ENCODE measurements at places on chromosomes 1 and 21. TPM values are rescaled to one million over a fixed set of nuclear protein-coding genes. Genes with fewer than 3 reads are reported as not detected.

- DNase-seq, result no peak
Measured at GRCh38 chr1:169601096-169601881, 15.0 kb upstream of the F5 start.

GRCh38 chr1:164707868-164708331 lies 148.9 kb downstream of the PBX1 start:
- DNase-seq, result no peak

FCER1A gene
- total RNA-seq, result not detected

MAN1C1 gene
- total RNA-seq, result 22.6 TPM

SPRR2B gene
- not detected for total RNA-seq

- DNase-seq, result no peak
Measured at GRCh38 chr1:67382292-67382691, 47.9 kb downstream of the SERBP1 start.

KCNA3 gene
- total RNA-seq, result 2.8 TPM

DNA sequence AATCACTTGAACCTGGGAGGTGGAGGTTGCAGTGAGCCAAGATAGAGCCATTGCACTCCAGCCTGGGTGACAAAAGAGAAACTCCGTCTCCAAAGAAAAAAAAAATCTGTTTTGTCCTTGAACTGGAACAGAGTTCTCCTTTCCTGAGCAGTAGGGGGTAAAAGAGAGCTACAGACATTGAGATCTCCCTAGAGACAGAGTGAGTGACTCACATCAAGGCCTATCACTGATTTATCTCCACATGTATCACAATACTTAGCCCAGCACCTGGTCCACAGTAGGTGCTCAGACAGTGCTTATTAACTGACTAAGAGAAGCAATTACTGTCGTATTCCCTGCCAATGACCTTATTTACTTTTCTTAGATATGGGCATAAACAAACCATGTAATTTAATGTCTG lies 354.1 kb upstream of the C1orf87 start:
- DNase-seq, result no peak

GRCh38 chr1:225580238-225581099 lies 72.5 kb downstream of the ENAH start:
- DNase-seq, result no peak

CFHR4 gene
- not detected for total RNA-seq

ATAD3C gene
- 0.41 TPM for total RNA-seq

- DNase-seq, result peak; percentile 83
Measured at GRCh38 chr1:178501705-178502329, 5.1 kb upstream of the CLEC20A start.

DNA sequence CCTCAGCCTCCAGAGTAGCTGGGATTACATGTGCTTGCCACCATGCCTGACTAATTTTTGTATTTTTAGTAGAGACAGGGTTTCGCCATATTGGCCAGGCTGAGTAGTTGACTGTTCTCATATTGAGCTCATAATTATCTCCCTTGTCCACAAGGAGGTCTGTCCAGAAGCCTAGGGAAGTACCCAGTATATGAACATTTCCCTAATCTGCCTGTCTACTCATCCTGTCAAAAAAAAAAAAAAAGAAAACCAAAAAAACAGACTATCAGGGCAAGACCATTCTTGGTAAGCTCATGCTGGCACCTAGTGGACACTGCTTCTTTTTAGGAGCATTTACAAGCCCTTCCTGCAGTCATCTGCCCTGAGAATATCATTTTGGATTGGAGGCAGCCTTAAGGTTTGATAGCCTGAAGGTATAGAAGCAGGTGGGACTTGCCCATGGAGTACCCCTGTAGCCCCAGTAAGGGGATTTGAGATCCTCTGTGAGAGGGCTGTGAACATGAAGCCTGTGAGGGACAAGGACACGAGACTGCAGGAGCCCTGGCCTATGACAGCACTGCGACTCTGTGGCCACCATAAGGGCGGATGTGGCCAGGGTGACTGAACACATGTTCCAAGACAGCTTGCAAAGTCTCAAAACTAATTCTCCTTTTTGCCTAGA lies 10.8 kb upstream of the DUSP12 start:
- no peak for DNase-seq

DNA sequence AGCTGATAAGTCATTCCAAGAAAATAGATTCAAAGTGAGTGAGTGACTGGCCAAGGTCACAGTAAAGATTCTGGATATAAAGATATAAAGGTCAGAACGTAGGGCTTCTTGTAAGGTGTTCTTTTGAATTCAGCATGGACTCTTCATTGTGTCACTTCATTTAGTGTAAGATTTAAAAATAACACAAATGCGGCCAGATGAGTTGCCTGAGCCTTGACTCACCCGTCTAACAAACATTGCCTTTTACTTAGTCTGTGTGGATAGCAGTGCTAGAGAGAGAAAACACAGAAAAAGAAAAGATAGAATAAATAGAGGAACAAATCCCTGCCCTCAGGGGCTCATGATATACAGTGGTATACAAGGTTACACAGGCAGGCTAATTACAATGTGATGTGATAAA lies 223.4 kb downstream of the PLPP3 start:
- DNase-seq, result no peak

DNA sequence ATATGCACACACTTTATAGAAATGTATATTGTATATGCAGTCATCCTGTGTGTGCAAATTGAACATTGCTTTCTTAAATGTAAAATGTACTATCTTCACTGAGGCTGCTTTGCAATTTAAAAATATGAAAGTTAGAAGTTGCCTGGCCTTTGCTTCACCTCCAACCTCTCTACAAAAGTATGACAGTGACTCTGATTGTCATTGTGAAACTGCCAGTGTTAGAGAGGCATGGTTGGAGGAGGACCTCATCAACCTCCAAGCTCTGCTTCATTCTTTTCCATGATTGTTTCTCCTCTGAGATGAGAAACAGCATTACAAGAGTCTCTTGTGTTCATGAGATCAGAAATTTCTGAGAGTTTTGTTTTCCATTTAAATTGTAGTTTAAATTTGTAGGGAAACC lies 185.5 kb downstream of the ZC3H11B start:
- DNase-seq, result no peak

PADI3 gene
- not detected for total RNA-seq

WNT3A gene
- not detected for total RNA-seq

MPZ gene
- 51.3 TPM for total RNA-seq

- no peak for DNase-seq
Measured at GRCh38 chr1:205633421-205633976, 1.7 kb upstream of the ELK4 start.

GRCh38 chr1:25520446-25521061 lies 22.9 kb upstream of the LDLRAP1 start:
- DNase-seq, result peak; percentile 60

JAM2 gene
- total RNA-seq, result 29.7 TPM

- no peak for DNase-seq
Measured at GRCh38 chr1:71835442-71835813, 446.9 kb downstream of the NEGR1 start.

LAPTM5 gene
- total RNA-seq, result 1.5 TPM

PCBP3 gene
- 5.6 TPM for total RNA-seq

GRCh38 chr1:93758842-93759515 lies 77.3 kb upstream of the BCAR3 start:
- no peak for DNase-seq

GRCh38 chr1:176854121-176854520 lies 310.4 kb downstream of the ASTN1 start:
- no peak for DNase-seq

GRCh38 chr1:179867493-179868330 lies 9.9 kb downstream of the TOR1AIP2 start:
- peak; percentile 53 for DNase-seq

S100A14 gene
- not detected for total RNA-seq

LCE3D gene
- total RNA-seq, result not detected

- no peak for DNase-seq
Measured at GRCh38 chr1:53339736-53340635, 12.1 kb upstream of the LRP8 start.

RORC gene
- not detected for total RNA-seq

- no peak for DNase-seq
Measured at GRCh38 chr1:54370287-54370989, 35.8 kb downstream of the SSBP3 start.

FNDC10 gene
- 14.3 TPM for total RNA-seq

GRCh38 chr1:236011641-236012040 lies 53.2 kb downstream of the NID1 start:
- no peak for DNase-seq

- DNase-seq, result no peak
Measured at GRCh38 chr1:166882893-166883292, 6.8 kb upstream of the TADA1 start.

- no peak for DNase-seq
Measured at GRCh38 chr1:30823627-30823968, 66.0 kb upstream of the LAPTM5 start.

DNA sequence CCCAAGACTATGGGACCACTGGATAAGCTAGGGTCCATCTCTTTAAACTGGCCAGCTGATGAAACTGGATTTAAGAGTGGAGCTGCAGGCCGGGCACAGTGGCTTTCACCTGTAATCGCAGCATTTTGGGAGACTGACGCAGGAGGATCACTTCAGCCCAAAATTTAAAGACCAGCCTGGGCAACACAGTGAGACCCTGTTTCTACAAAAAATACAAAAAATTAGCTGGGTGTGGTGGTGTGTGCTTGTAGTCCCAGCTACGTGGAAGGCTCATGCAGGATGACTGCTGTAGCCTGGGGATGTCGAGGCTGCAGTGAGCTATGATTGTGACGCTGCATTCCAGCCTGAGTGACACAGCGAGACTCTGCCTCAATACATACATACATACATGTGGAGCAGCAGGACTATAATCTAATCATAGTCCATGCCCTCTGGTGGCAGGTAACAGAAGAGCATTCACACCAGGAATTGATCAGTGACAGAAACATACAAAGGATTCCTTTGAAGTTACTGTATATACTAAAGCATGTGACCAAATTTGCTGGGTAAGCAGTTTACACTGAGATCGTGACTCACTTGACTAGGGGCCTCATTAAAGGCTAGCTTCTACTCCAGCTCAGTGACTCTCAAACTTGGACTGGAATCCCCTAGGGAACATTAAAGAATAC lies 101.5 kb upstream of the SLFNL1 start:
- peak; percentile 4 for DNase-seq

DNA sequence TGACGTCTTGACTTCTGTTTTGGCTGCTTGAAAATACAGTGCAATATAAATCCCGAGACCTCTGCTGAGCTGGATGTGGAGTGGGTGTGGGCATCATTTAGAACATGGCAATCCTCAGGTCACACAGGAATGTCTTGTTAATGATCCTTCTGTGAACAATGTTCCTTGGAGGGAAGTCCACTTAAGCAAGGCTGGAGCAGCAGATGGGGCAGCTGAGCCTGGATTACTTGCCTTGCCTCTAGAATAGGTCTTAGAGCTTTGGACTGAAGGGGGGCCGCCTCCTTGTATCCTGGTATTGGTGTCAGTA lies 926 bp upstream of the SCMH1 start:
- no peak for DNase-seq

Data from neural crest cell (in vitro differentiated cells).